Stimulated activated CD8-positive, alpha-beta memory T cell treated with anti-CD3 and anti-CD28 coated beads, Interleukin-7, amount 100 ng/mL, for 1 hour (primary cell): ENCODE measurements at places on chromosomes 4 and X.

DNA sequence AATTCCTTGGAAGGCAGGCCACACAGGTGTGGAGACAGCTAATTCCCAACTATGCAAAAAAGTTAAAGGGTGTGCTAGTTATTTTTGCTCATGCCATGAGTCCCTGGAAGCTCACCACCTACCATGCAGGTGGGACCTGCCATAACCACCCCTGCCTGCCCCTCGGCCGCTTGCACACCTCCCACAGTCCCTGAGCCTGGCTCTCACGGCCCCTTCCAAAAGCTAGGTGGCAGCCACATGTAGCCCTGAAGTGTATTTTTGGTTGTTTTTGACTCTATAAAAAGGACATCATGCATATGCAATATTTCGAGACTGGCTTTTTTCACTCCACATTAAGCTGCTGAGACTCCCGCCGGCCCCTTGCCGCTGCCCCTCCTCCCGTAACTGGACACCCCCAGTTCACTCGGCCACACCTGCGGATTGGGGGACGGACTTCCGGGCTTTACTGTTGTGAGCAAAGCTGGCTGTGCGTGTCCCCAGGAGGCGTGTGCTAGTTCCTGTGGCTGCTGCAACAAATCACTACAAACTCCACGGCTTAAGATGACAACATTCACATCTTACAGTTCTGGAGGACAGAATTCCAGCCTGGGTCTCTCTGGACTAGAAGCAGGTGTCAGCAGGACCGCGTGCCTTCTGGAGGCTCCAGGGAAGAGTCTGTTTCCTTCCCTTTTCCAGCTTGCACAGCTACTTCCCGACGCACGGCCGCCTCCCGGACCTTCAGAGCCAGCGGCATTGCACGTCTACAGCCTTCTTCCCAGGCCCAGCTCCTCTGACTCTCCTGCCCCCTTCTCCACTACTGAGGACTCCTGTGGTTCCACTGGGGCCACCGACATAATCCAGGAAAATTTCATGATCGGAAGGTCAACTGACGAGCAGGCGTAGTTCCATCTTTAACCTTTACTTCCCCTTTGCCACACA is 24.8 kb downstream of the ZFYVE28 start:
- DNase-seq, result no peak

DNA sequence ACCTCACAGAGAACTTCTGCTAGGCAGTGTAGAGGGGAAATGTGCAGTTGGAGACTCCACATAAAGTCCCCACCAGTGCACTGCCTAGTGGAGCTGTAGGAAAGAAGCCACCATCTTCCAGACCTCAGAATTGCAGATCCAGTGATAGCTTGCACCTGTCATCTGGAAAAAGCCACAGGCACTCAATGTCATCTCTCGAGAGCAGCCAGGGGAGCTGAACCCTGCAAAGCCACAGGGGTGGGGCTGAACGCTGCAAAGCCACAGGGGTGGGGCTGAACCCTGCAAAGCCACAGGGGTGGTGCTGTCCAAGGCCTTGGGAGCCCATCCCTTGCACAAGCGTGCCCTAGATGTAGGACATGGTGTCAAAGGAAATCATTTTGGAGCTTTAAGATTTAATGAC is 1226.3 kb downstream of the PCDH7 start:
- DNase-seq, result no peak

GRCh38 chr4:57064811-57065711 is 45.1 kb downstream of the IGFBP7 start:
- no peak for DNase-seq

- DNase-seq, result no peak
Measured at GRCh38 chr4:20395160-20395773, 143.6 kb downstream of the SLIT2 start.

GRCh38 chr4:146224326-146224966 is 10.1 kb downstream of the REELD1 start:
- no peak for DNase-seq

GRCh38 chr4:86256086-86256485 is 103.8 kb downstream of the MAPK10 start:
- no peak for DNase-seq

GRCh38 chr4:108431986-108432385 is 188.4 kb upstream of the RPL34 start:
- DNase-seq, result no peak

GRCh38 chr4:187576751-187577150 is 418.8 kb upstream of the ZFP42 start:
- DNase-seq, result no peak

DNA sequence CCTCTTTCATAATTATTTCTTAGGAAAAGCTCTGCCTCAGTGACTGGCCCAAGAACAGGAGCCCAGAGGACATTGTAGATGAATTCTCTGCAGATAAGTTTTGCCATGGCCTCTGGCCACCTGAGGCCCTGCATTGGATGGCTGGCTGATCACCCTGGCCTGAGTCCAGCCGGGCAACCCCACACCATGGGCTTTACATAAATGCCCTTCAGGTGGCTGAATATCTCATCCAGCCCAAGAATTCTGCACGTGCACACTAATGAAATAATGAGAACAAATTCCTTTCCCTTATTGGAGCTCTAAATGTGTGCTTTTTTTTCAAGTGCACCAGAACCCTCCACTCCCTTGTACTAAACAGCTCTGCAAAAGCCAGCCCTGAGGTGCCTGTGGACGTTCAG is 65.7 kb downstream of the IRF2 start:
- no peak for DNase-seq

DNA sequence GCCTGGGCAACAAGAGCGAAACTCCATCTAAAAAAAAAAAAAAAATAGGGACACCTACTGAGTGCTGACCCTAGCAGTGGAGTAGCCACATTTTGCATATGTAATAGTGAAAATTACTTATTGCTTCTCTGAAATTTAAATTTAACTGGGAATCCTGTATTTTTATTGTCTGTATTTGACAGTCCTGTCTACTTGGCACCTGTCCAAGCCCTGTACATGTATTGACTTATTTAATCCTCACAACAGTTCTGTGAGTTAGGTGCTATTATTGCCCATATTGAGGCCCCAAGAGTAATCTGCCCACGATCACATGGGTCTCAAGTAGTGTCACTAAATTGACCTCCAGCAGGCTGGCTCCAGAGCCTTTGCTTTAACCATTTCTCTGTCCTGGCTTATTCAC is 81.6 kb downstream of the WDR19 start:
- no peak for DNase-seq

DNA sequence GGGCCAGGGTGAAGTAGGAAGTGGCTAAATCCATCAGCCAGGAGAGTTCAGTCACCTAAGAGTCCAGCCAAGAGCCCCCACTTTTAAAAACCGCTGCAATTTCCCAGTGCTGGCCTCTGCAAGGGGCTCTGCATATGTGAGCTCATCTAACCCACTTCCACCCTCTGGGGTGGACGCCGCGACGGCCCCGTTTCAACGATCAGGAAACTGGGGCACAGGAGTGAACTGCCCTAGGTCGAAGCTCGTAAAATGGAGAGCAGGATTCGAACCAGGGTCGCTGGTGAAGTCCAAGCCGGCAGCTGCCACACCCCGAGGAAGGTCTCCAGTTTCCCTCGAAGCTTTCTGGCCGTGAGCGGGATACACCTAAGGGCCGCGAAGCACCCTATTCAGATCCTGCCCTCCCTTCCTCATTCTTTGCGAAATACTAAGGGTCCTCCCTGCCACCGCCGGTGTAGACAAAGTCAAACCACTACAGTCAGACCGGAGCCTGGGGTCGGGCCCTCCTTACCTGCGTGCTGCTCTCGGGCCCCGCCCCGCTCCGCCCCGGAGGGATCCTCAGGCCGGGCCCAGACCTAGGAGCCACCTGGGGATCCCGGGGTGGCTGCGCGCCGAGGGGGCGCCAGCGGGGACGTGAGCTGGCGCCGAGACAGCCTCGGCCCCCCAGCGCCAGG is 446 bp downstream of the EVC2 start:
- DNase-seq, result no peak

DNA sequence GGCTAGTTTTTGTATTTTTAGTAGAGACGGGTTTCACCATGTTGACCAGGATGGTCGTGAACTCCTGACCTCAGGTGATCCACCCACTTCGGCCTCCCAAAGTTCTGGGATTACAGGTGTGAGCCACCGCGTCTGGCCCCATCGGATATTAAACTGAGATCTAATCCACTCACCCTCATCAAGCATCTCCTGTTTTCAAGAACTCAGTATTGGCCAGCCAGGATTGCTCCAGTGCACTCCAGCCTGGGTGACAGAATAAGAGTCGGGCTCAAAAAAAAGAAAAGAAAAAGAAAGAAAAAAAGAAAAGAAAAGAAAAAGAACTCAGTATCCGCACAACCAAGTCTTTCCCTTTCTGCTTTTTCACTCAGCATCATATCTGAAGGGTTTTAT is 167.6 kb downstream of the OR13H1 start:
- DNase-seq, result no peak

DNA sequence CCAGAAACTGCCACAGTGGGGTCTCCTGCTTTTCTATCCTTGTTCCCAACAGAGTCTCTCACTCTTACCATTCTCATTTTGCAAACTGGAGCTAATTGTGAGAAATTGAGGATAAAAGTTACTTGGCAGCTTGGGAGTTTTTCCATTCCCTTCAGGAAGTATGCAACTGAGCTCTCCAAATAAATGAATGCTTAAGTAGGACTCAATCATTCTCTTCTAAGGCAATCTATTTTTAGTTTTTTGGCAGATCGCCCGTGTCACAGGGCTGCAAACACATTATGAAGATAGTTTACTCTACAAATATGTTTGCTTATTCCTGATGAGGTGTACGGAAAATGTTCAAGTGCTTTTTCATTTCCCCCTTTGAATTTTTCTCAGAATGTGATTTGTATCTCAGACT is 5.3 kb downstream of the ASB11 start:
- no peak for DNase-seq

DNA sequence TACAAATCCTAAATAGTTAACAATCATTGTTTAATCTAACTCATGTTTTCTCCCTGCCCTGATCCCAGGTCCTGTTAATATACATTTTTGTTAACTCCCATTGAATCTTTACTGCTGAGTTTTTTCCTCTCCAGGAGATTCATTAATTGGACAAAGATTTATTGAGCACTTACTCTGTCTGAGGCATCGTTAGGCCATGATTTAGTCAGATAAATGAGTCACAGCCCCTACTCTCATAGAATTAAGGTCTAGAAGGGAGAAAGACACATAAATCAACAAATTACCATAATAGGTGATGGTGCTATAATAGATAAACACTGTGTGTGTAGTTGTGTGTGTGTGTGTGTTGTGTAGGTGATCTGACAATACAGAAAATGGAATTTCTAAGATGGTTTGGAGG is 112.5 kb downstream of the MAPK10 start:
- no peak for DNase-seq

DNA sequence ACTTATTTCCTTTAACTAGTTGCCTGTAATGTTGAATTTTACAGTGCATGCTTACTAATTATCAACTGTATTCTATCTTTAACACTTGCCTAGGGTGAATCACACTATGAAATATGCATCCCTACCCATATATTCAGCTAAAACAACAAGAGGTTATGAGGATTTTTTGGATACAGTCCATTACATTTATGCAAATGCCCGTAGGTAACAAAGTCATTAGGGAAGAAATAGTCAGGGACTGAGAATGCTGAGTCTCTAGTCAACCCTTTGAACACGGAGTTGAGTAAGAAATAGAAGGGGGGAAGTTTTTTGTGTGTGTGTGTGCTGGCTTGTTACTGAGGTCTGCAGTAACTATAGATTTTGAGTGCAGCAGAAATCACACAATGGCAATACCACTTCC is 26.1 kb upstream of the CBLL2 start:
- no peak for DNase-seq
